ENCODE measurements at places on chromosomes 16 and 17.

DNA sequence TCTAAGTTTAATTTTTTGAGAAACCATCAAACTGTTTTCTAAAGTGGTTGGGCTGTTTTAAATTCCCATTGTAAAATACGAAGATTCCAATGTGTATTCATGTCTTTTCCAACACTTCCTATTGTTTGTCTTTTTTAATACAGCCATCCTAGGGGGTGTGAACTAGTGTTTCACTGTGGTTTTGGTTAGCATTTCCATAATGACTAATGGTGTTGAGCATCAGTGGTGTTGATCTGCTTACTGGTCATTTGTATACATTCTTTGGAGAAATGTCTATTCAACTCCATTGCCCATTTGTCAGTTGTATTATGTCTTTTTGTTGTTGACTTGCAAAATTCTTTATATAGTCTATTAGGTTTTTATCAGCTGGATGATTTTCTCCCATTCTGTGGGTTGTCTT, 239.2 kb upstream of the AXIN2 start:
- DNase-seq: no peak

GRCh38 chr17:80023481-80024205, 12.0 kb downstream of the TBC1D16 start:
- no peak for DNase-seq

GRCh38 chr17:73096211-73096610, 3.7 kb upstream of the SLC39A11 start:
- no peak for DNase-seq

GRCh38 chr17:65174974-65175373, 37.8 kb downstream of the RGS9 start:
- DNase-seq: no peak

DNA sequence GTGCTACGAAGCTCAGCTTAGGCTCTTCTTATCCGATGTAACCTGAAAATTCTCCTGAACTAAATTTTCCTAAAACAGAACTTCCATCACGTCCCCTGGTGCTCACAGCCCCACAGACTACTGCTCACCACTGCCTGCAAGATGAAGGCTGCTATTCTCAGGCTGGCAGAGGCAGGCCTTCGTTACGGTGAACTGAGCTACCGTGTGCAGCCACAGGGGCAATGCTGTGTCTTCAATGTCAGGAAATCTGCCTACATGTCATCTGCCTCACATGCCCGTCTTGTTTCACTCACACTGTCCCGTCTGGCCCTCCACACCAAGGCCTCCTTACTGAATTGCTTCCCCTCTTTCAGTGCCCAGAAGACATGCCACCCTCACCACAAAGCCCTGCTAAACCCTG, 15.9 kb downstream of the EMC8 start:
- DNase-seq: no peak

DNA sequence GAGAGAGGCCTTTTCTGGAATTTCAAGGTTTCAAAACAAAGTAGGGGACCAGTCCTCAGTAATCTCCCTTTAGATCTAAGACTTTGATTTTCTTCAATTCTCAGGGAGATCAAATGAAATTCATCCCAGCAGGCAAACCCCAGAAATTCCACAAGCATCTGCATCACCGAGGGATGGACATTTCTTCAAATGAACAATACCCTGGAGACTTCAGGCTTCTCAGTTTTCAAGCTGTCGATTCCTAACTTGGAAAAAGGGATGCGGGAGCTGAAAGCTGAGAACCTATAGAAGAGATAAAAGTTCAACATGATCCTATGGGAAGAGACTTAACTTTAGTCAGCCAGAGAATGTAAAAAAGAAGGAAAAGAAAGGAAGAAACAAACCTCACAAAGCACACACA, 296.9 kb upstream of the CDH5 start:
- no peak for DNase-seq

DNA sequence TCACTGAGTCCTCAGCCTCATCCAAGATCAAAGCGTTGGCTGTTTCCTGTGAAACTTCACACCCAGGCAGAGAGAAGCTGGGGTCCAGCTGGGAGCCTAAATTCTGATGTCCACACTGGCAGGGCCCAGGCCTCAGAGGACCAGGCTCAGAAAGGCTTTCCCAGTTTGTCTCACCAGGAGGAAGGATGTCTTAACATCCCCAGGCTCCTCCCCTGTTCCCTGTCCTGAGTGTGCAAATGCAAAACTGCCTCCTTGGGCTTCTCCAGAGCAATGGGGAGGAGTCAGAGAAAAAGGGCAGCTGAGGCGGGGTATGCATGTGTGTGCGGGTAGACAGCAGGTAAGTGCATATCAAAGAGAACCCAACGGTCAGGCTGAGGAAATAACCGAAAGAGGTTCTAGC, 45.7 kb downstream of the CUEDC1 start:
- DNase-seq: no peak

DNA sequence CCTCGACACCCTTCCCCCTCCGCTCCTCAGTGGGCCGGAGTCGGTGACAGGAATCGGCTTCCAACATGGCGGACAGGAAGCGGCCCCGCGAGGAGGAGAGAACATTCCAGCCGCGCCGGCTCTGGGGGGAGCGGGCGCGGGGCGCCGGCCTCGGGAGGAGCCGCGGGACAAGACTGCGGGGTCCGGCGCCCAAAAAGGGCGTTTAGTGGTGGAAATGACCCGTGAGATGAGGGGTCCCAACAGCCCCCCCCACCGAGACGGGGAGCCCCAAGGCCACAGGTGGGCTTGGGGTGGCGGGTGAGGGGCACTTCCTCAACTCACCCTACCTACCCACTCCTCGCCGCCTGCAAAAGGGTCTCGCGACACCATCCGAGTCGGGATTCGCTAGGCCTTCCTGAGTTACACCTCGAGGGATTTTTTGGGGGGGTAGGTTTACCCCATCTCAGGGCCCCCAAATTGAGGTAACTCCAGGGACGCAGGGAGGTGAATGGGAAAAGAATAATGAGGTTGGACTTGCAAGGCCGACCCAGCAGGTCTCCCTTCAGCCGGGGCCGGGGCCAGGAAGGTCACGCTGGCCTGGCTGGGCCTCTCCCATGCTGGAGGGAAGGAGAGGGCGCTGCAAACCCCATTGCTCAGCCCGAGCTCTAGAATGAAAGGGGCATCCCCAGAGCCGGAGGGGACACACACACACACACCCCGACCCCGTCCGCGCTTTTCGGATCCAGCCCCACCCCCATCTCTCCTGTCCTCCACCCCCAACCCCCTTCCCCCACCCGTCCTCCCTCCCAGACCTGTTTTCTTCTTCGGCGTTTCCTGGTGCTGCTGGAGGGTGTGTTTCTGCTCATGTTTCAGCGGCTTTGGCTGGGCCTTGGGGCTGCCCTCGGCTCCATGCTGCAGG, 707 bp downstream of the NUFIP2 start:
- peak; percentile 79 for DNase-seq

DNA sequence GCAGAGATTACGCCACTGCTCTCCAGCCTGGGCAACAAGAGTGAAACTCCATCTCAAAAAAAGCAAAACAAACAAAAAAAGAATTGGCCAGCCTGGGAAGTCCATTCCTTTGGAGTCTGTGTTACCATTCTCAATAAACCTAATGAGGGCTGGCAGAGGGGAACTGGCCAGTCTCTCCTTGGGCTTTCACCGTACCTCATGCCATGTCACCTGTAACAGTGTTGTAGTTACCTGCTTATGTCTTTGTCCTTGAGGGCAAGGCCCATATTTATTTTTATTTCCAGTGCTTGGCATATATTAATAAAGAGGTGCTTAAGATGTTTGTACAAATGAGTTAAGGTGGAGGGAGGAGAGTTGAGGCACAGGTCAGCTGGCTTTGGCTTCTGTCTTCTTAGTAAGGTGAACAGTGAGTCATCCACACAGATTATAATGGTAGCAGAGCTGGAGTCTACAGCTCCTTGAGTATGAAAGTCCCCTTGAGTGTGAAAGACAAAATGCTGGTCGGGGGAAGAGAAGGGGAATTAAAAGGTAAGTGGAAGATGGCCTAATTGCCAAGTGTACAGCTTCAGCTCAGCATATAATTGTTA, 8.4 kb downstream of the C1QBP start:
- DNase-seq: no peak

DNA sequence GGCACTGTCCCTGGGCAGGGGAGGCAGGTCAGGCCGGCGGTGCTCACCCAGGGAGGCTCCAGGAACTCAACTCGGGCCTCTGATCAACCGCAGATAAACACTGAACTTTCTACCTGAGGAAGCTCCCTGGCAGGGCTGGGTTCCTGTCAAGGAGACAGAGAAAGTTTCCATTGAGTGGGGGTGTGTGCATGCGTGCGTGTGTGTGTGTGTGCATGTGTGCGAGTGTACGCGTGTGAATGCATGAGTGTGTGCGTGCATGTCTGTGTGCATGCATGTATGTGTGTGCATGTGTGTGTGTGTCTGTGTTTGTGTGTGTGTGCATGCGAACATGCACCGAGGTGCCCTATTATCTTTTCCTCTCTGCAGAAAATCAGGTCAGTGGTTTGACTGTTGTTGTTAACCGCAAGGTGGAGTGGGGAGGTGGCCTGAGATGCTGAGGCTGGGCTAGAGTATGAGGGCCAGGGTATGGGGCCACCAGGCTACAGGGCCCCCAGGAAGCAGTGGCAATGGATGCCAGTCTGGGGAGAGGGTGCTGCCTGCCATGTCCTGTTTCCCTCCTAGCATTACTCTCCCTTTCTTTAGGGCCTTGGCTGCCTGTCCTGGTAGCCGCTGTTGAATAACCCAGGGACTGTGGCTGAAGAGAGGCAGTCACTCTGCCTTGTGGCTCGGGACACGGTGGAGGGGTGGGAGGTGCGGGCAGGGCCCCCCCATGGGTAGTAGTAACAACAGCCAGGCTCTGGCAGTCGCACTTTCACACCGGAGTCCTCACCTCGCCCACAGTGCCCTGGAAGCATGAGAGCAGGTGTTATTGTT, 24.0 kb downstream of the CCR7 start:
- DNase-seq: no peak

GRCh38 chr16:68921637-68922036, 78.3 kb downstream of the TANGO6 start:
- DNase-seq: no peak

- no peak for DNase-seq
These were observed 111.0 kb downstream of the N4BP1 start for GRCh38 chr16:48498769-48499631.

DNA sequence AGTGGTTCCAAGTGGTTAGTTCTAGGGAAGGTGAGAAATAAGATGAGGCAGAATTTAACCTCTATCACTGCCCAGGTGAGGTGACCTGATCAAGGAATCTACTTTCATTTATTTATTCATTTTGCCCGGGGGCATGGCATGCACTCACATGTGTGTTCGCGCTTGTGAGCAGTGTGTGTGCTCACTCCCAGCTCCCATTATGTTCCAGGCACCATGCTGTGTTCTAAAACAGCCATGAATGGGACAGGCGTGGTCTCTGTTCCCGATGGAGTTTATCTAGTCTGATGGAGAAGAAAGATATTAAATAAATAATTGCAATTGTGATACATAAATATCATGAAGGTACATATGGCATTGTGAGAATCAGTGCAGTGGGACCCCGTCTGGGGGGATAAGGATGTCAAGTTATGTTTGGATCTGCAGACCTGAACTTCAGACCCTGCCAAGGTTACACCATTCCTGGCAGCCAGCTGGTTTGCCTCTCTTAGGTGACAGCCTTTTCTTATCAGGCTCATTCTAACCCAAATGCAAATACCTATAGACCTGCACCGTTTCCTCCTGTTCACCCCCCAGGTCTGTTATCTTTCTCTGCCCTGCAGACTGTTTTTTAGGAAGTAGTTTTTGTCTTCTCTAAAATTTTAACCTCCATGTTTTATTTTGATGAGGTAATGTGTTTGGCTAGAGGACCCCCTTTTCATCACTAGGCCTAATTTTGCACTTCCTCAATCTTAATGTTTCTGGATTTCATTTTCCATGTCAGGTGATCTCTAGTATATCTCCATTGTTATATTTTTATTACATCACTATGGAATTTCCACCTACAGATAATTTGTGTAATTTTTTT, 11.8 kb downstream of the CYB5B start:
- DNase-seq: no peak

GRCh38 chr16:69534720-69535119, 31.0 kb upstream of the NFAT5 start:
- no peak for DNase-seq

DNA sequence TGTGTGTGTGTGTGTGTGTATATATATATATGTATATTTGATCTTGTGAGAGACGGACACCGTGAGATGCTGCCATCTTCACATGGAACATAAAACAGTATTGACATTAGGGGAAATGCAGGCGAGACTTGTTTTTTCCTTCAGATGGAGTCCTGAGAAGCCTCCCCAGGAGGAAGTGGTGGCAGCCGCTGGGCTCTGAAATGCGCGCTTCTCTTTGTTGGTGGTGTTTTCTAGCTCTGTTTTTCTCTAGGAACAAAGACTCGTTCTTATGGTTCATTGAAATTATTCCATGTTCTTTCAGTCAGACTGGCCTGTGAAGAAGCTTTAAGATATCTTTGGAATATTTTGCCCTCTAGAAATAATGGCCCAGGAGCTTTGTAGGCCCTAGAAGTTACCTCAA, 32.9 kb downstream of the SNX29 start:
- no peak for DNase-seq

DNA sequence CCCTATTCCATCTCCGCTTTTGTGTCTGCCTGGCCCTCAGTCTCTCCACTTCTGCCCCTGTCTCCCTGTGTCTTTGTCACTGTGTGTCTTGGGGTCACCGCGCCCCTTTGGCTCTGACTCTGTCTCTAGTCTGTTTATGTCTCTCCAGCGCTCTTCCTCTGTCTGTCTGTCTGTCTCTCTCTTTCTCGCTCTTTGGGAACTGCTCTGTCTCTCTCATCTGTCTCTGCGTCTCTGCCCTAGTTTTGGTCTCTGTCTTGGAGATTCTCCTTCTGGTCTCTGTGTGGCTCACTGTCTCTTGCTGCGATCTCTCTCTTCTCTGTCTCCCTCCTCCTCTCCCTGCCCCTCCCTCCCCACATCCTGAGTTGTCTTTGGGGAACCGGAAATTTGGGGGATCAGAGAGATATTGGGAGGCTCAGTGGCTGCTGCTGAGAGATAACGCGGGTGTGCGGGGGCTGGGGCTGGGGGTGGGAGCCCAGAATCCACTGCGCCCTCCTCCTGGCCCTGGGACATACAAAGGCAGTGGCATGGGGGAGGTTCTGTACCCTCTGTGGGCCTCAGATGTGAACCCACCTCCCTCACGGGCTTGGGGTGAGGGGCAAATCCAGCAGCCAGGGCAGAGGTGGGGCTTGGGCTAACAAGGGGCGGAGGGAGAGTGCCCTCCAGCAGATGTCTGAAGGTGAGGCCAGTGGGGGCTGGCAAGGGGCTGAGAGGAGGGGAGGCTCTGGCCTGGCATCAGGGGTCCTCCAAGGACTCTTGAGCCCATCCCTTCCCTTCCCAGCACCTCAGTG, 24.4 kb downstream of the LAT start:
- no peak for DNase-seq

DNA sequence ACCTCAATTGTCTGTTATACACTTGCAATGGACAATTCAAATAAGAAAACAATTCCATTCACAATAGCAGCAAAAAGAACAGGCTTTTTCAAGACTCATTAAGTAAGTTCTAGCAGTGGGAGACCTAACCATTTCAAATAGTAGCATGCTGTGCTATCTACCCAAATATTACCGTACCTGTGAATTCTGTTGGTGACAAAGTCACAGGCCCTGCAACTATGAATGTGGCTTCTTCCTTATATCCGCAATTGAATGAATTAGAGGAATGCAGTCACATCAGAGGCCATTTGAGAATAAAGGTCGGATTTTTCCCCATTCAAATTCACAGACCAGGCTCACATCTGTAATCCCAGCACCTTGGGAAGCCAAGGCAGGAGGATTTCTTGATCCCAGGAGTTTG, 800 bp upstream of the NME4 start:
- DNase-seq: no peak

All from GM20000 (cell line).